ENCODE measurements at places on chromosomes 3 and 15.

DNA sequence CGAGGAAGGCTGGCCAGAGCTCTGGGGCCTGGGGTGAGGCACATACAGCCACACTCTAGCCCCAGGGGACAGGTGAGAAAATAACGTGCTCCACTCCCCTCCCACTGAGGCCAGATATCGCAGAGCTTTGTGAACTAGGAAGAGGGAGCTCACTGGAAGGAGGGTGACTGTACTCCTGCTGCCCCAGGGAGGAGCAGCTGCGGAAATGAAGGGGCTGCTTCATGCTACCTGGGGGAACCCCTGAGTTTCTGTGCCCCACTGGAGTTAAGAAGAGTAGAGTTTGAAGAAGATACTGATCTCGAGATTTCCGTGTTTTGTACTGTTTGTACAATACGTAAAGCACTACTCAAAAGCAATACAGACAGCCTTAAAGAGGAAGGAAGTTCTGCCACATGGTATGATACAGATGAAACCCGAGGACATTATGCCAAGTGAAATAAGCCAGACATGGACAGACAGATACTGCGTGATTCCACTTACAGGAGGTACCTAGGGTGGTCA, 44.6 kb downstream of the CMTM6 start:
- DNase-seq, result peak; percentile 36

DNA sequence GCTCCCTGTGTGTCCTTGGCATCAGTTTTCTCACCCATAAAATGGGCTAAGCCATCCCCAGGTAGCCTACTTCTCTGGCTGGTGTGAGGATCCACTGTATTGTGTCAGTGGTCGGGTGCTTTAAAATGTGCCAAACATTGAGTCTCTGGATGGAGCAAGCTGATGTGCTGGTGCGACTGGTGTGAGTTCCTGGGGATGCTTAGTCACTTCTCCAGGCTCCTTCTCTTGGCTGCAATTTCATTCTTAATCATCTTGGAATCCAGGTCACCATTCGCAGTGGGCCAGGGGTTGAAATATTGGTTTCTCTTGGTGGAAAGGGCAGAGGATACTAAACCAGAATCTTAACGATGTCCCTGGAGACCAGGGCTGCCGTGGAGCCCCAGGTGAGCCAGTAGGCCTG, 29.3 kb downstream of the SCN5A start:
- DNase-seq, result no peak

DNA sequence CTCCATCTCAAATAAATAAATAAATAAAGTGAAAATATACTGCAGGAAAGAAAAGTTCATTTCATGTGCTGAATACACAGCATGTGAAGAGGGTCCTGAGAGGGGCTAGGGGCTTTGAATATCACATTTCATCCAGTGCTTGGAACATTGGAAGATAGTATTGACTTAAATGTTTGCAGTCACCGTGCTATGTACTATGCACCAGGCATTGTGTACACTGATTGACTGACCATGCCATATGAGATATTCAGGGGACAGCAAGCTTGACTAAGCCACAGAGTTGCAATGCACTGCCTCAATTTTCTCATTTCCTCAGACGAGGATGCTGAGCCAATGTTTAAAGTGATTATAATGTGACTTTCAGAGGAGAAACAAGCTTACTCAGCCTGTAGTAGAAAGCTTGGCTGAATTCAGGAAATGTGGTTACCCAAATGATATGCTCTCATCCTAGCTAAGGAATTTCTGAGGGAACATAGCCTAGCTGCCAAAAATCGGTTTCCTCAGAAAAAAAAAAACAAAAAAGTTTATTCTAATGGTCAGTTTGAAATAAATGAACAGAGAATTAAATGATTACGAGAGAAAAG, 557.9 kb downstream of the FGF12 start:
- no peak for DNase-seq

GRCh38 chr3:28139967-28140634, 101.3 kb upstream of the CMC1 start:
- no peak for DNase-seq

- DNase-seq, result no peak
These were observed 61.2 kb downstream of the CD200 start for GRCh38 chr3:112394003-112394640.

GRCh38 chr3:53269888-53270880, 14.4 kb upstream of the TKT start:
- DNase-seq, result no peak

DNA sequence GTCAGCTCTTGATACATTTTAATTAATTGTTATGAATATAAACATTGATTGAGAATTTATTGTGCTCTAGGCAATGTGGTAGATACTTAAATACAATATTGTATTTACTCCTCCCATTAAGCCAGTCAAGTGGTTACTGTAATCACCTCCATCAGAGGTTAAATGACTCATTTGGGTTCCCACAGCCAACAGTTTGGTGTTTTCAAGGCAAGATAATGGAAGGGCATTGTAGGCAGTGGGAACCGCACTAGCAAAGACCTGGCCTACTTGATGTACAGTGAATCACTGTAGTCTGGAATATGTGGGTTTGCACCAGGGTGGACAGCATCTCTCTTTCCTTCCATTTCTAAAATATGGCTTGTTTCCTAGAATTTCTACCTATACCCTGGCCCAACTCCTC, 127.4 kb downstream of the EDEM1 start:
- no peak for DNase-seq

- DNase-seq, result no peak
These were observed 105.4 kb upstream of the CCDC54 start for GRCh38 chr3:107271787-107272387.

DNA sequence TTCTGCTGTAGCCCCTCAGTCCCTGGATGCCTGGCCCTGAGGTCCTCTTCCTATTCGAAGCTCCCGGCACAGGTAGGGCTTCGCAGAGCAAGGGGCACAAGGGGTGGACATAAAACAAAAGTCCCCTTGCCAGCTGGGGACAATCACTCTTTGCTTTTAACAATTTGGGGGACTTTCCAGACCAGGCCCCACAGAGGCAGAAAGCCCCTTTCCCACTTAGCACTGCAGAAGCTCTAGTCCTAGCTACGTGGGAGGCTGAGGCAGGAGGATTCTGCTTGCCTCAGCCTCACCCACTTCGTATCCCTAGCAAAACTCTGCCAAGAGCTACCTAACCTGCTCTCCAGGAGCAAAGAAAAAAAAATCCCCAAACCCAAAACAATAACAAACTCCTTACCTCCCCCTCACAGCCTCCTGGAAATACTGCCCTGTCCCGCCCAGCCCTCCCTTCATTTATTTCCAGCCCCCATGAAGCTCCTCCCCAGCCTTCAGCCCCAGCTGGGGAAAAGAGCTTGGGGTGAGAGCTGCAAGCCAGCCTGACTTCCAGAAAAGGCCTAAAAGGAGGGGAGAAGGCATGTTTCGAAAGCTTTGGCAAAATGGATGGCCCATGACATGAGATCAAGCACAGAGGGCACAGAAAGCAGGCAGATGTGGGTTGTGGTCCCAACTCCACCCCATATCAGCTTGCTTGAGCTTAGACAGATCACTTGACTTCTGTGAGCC, at the start of gene CIDEC:
Gene CIDEC (minus strand): TSS at position 424 of the 720 bp plus-strand sequence. CDS start 1,767 bp downstream, outside the sequence.
- no peak for DNase-seq

GRCh38 chr15:38002883-38003477, 68.5 kb downstream of the TMCO5A start:
- no peak for DNase-seq

- no peak for DNase-seq
These were observed 4.6 kb downstream of the TCTA start for GRCh38 chr3:49416867-49417266.

- no peak for DNase-seq
These were observed 4.2 kb upstream of the PLEKHO2 start for GRCh38 chr15:64837502-64837901.

DNA sequence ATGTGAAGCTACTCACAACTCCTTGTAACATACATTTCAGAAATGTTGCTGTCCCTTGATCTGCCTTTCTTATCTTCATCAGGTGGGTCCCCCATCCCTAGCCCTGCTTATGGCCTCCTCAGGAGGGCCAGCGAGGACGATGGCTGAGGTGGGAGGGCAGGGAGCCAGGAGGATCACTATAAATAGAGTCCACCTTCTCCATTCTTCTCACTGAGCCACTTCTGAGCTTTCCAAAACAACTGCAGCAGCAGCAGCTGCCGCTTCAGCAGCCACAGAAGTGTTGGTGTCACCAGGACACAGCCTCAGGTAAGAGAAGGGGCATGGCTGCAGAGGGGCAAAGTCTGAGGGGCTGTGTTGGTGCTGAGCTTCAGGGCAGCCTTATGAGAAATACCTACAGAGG, 53.5 kb downstream of the ANAPC13 start:
- DNase-seq, result no peak

GRCh38 chr3:182046166-182046764, 334.5 kb downstream of the SOX2 start:
- no peak for DNase-seq
